ELR (cell line): ENCODE measurements at places on chromosomes 6 and 20.
A peak's percentile ranks its signal among the peaks of the same experiment; 100 is the strongest.

- no peak for DNase-seq
These were observed 6.2 kb downstream of the ZNF337 start for GRCh38 chr20:25690427-25690826.

- no peak for DNase-seq
These were observed 15.1 kb upstream of the PLEKHG1 start for GRCh38 chr6:150584596-150584995.

GRCh38 chr6:166395778-166396177 lies 13.0 kb upstream of the MPC1 start:
- no peak for DNase-seq

DNA sequence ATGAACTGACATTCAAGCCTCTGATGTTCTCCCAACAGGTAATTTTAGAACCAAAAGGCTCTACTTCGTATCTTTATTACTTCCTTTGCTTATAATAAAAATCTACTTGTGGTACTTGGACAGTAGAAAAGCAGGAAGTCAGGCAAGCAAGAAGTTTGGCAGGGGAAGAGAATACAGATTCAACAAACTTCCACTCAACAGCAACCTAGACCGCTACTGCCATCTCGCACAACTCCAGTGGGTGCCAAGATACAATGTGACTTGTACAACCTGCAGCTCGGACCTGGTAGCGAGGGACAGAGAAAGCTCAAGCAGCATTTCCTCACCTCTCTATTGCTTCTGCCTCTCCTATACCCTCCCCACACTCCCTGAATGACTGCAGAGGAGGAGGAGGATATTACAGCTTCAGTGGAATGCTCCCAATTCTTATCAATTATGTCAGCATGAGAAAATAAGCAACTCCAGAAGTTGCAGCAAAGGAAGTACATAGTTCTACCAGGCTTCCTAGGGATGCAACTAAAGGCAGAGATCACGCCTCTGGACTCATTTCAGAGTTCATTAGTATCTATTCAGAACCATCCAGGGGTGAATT lies 76.5 kb downstream of the MBOAT1 start:
- no peak for DNase-seq

DNA sequence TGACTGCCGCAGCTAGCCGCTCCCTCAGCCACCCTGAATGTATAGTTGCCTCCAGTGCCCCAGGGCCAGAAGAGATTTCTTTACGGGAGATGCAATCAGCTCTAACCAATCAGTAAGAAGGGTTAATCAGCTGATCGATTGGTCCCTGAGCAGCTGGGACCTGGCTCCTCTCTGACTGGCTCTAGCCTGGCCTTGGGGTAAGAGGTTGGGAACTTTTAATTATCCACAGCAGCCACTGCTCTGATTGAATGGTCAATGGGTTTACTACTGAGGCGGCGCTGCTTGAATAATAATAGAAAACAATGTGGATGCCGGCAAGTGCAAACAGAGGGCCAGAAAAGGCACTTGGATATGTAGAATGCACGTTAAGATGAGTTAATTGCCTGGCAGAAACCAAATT lies 99.8 kb downstream of the TFAP2A start:
- DNase-seq: no peak

- no peak for DNase-seq
These were observed 413.5 kb downstream of the SYNE1 start for GRCh38 chr6:152223636-152224035.

GRCh38 chr20:1345030-1345755 lies 16.3 kb upstream of the SDCBP2 start:
- DNase-seq: peak; percentile 32

DNA sequence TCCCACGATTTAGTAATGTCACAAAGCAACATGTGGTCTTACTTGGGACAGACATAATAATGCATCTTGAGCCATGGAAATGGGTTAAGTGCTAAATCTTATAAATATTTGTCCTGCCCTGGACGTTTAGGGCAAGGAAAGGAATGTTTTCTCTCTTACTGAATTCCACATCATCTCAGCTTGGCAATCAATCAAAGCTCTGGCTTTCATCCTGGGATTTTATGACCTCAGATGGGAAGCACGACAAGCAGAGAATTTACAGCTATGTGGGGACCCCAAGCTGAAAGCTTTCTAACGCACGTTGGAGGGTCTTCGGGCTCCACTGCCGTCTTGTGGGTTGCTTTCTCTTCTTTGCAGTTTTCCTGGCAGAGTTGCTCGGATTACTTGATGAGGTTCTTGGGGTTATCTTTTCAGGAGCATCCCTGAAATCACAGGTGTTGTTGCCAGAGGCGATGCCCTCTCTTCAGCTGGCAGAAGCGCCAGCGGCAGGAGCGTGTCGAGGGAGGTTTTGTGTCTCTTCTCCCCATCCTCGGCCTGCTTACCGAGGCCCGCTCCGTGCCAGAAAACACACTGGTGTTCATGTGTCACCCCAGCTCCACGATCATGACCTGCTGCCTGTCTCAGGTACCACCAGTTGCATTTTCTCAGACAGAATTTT lies 73.4 kb upstream of the FRMD1 start:
- no peak for DNase-seq

GRCh38 chr6:128276311-128276710 lies 244.1 kb downstream of the PTPRK start:
- DNase-seq: no peak

DNA sequence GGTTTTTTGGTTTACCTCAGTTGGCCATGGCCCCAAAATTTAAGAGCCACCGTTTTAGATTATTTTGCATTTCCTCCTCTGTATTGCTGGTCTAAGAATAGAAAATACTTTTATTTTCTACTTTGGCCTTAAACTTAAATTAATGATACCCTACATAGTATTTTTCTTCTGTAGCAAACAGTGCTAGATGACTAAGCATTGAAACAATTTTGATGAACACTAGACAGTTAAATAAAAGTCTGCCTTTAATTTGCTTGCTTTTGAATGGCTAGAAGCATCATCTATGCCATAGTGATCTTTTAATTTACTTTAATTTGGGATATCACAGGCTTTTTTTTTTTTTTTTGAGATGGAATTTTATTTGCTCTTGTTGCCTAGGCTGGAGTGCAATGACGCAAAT lies 106.4 kb downstream of the CD109 start:
- DNase-seq: no peak

DNA sequence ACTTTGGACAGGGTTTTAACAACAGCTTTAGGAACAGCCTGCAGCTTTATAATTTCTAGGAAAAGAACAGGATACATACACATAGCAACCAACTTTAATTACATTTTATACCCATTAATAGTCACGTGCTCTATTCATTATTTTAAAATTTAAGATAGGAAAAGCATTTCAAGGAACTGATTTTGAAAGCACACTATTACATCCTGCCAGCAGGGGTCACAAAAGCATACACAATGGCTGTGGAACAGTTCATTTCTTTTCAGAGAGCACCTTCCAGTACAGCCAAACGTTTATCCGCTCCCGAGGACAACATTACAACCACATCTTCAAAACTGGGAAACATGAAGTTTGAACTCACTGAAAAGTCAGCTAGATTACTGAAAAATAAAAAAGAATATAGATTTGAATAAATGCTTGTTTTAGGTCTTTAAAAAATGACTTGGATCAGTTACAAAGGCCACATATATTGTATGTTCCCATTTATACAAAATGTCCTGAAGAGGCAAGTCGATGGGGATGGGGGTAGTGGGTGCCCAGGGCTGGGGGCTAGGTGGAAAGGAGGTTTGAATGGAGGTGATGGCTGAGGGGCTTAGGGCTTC lies 104.6 kb upstream of the EXOC2 start:
- peak; percentile 67 for DNase-seq

DNA sequence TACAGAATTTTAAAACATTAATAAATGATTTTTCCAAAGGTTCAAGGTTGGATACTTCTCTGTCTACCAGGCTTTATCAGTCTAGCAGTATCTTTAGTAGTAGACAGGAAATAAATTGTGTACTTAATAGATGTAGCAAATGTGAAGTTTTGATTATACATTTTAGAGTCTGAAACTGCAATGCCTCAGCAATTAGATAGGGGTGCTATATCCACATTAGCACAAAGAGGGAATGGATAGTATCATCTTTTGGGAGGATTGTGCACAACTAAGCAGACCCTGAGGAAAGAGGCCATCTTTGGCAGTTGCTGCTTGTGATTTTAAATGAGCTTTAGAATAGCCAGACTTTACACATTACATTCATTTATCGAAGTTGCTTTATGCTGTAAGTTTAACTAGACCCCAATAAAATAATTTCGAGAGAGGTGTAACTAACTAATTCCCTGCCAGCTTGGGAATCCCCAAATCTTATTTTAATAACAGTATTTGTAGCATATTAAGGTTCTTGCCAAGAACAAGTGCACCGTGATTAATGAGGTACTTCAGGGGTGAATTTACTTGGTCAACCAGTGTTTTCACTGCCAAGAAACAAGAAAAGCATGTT lies 2.8 kb downstream of the KCNQ5 start:
- peak; percentile 69 for DNase-seq

GRCh38 chr6:90492798-90493197 lies 94.1 kb downstream of the MAP3K7 start:
- DNase-seq: no peak

DNA sequence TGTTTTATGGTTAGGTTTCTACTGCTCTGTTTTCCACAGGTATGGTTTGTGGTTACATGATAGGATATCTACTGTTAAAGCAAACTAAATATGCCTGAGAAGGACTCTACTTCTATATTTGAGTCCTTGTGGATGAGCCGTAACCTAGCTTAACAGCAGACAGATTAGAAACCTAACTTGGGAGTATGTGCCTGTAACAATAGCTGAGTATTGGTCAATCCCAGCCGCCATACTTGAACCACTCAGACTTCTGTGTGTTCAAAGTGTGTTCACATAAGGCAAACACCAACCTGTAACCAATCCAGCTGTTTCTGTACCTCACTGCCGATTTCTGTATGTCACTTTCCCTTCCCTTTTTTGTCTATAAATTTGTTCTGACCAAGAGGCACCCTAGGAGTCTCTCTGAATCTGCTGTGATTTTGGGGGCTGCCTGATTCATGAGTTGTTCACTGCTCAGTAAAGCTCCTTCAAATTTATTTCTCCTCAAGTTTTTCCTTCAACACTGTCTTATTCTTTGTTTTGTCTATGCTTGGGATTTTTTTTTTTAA lies 37.1 kb downstream of the PHF3 start:
- no peak for DNase-seq

DNA sequence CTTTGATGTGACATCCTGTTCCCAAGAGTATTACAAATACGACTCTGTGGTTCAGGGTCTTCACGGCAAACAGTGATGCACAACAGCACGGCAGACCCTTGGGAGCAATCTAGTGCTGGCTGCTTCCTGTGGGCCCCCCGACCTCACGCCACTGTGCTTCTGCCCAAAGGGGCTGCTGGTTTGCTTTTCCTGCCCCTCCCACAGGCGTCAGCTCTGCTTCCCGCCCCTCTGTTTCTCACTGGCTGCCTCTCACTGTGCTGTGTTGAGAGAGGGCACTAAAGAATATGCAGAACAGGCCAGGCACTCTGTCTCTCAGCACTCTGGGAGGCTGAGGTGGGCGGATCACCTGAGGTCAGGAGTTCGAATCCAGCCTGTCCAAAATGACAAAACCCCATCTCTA lies 554.5 kb upstream of the AGPAT4 start:
- no peak for DNase-seq

GRCh38 chr6:18488004-18488403 lies 100.9 kb downstream of the RNF144B start:
- no peak for DNase-seq

- no peak for DNase-seq
These were observed 111.7 kb upstream of the SLC22A23 start for GRCh38 chr6:3568396-3569082.

GRCh38 chr6:8149350-8149749 lies 47.0 kb upstream of the EEF1E1 start:
- no peak for DNase-seq

DNA sequence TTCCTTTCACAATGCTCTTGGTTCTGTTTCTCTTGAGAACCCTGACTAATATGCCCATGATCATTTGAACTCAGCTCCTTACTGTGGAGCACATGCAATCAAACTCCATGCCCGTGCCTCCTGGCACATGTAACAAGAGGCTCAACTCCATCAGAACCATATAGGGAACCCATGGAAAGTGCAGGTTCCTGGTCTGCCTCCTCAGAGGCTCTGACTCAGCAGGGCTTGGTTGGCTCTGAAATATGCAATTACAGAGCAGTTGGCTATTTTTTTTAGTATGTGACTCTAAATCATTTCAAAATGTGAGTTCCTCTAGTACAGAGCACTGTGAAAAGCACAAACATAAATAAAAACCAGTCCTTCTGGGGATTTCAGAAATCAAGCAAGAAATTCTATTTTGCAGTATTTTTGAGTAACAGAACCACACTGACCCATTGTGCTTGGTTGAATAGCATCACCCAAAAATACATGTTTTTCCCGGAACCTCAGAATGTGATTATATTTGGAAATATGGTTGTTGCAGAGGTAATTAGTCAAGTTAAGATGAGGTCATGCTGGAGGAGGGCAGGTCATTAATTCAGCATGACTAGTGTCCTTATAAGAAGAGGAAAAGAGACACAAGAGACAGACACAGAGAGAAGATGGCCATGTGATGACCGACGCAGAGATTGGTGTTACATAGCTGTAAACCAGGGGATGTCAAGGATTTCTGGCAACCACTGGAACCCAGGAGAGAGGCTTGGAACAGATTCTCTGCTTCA lies 13.2 kb upstream of the MAP3K4 start:
- peak; percentile 37 for DNase-seq

GRCh38 chr20:10201321-10201870 lies 17.2 kb upstream of the SNAP25 start:
- DNase-seq: peak; percentile 10

DNA sequence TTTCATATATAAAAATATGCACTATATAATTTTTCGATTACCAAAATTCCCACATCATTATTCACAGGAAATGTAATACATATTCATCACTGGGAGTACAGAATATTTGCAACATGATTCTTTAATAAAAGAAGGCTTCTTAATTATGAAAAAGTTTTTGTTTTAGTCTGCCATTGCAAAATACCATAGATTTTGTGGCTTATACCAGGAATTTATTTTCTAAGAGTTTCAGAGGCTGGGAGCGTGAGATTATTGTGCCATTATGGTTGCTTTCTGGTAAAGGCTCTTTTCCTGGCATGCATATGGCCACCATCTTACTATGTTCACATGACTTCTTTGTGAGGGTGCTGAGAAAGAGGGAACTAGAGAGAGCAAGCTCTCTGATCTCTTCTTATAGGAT lies 306.9 kb upstream of the ADGRB3 start:
- DNase-seq: no peak

- no peak for DNase-seq
These were observed 25.2 kb downstream of the MEI4 start for GRCh38 chr6:77678048-77678447.

DNA sequence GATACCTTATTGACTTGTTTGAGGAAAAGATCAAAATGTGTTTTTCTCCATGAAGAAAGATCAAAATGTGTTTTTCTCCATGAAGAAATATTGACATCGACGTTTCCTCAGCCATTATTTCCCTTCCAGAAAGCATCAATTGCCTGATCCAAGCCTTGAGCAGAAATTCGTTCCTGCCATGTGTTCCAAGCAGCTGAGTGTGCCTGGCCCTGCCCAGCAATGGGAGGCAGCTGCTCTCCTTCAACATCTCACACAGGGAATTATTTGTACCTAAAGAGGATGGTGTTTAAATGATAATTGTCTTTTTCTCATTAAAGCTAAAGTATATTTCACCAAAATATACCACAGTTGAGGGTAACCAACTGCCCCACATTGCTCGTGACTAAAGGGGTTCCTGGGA lies 7.8 kb upstream of the DUSP22 start:
- no peak for DNase-seq
